NCI-H1417 treated with DMSO at 0.1 percent for 48 hours (cell line): ENCODE measurements at places on chromosomes 16 and 17.

GRCh38 chr17:11882716-11883115, 114.6 kb downstream of the ZNF18 start:
- no peak for DNase-seq

- DNase-seq: no peak
Observed at GRCh38 chr17:57584050-57584551, 161.0 kb downstream of the CCDC182 start.

GRCh38 chr17:41976142-41976768, 9.7 kb downstream of the CNP start:
- DNase-seq: no peak

DNA sequence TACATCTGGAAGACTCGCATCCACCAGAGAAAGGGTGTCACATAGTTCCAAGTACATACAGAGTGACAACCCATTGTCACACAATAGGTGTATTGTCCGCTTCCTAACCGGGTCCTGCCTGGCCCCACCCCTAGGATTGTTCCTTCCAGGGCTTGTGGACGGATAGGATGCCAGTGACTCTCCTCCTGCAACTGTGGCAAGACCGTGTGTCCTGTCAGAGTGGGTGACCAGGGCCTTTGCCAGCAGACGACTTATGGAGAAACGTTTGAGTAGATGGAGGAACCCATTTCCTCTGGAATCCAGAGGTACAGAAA, 258.4 kb downstream of the CPPED1 start:
- no peak for DNase-seq

DNA sequence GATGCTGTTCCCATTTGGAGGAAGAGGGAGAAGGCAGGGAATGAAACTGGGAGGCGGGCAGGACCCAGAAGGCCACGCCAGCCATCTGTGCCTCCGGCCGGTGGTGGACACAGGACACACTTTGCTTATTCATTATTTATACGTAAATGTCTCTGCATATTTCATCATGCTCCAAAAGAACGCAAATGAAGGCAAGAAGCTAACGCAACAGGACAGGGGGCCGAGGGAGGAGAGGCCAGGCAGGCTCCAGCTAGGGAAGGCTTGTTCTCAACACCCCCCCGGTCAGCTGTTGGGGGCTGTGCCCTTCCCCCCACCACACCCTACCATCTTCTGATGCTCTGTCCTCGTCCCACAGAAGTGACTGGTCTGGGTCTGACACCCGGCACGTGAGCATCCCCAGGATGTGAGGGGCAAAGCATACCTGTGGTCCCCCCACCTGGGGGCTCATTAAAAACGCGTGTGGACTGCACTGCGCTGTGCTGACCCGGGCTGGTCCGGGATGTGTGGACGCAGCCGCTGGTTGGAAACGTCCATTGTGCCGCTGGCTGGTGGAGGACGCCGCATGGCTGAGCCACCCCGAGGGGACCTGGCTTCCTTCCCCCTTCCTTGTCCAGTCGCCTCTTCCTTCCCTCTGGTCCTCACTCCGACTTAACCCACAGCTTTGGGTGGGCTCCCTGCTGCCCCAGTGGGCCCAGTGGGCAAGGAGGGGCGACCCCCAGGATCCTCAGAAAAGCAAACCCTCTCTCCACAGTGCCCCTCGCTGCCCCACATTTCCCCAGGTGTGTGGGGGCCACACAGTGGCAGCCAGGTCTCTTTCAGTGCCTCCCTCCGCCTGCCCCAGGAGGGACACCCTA, 46.4 kb upstream of the ENPP7 start:
- no peak for DNase-seq

- DNase-seq: peak; percentile 26
Observed at GRCh38 chr17:50593321-50593720, 32.8 kb downstream of the CACNA1G start.

- no peak for DNase-seq
Observed at GRCh38 chr16:89031715-89032659, 55.0 kb upstream of the CBFA2T3 start.

DNA sequence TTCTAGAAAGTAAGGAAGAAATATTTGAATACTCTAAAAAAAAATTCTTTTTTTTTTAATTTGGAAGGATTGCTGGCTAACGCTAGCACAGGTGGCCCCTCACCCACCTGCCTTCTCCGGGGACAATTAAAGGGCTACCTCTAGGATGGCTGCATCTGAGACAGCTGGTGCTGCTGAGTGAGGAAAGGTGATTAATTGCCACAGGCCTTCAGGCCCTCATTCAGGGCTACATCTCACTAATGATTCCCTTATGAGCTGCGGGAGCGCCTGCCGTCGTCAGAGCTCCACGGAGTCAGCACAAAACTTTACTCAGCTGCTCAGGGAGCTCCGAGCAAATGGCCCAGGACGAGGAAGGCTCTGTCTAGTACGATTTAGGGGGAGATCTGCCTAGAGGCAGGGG, 27.0 kb upstream of the AKTIP start:
- peak; percentile 68 for DNase-seq

- no peak for DNase-seq
Observed at GRCh38 chr16:85206472-85207356, 94.4 kb upstream of the CIBAR2 start.

- DNase-seq: no peak
Observed at GRCh38 chr16:67726106-67727034, 7.3 kb upstream of the GFOD2 start.

- DNase-seq: no peak
Observed at GRCh38 chr17:69375229-69375628, 39.3 kb upstream of the MAP2K6 start.

DNA sequence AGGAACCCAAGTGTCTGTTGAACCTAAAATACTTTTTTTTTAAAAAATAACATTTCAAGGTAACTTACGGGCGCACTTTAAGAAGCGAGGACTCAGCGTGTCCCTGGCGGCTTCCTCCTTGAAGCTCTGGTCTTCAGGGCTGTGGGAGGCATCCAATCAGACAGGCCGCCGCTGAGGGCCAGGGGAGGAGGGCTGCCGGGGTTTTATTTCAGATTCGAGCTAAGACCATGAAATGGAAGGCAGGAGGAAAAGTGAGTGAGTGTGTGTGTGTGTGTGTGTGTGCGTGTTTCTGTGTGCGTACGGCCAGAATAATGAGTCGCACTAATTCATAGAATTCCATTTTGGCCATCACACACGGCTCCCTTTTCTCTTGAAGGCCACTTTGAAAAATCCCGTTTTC, 41.1 kb downstream of the C16orf78 start:
- DNase-seq: no peak

DNA sequence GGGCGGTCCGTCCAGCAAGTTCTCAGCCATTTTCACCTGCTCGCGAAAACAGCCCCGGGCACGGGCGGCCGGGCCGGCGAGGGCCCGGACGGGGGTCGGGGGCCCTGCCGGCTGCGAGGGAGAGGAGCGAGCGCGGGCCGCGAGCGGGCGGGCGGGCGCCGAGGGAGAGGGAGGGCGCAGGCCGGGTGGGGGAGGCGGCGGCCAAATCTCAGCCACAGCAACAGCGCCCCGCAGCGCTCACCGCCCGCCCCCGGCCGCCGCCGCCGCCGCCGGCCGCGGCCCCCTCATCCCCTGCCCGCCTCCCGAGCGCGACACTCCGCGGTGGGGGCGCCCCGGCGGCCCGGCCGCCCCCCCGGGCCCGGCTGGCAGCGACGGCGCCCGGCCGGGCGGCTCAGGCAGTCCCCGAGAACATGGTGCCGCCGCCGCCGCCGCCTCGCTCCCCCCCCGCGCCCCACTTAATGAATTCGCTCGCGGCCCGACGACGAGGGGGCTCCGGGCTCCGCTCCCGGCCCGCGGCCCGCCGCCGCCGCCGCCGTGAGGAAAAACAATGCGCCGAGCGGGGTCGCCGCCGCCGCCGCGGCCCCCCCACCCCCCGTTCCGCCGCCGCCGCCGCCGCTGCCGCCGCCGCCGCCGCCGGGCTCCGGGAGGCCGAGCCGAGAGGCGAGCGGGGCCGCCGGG, 487 bp downstream of the CREBBP start:
- DNase-seq: no peak

- no peak for DNase-seq
Observed at GRCh38 chr16:53933407-53933806, 229.5 kb downstream of the FTO start.

- no peak for DNase-seq
Observed at GRCh38 chr16:84371553-84371865, 3.2 kb downstream of the ATP2C2 start.
